ENCODE measurements at places on chromosomes 16 and 17. TPM values are rescaled to one million over a fixed set of nuclear protein-coding genes. Genes with fewer than 3 reads are reported as not detected.
A peak's percentile ranks its signal among the peaks of the same experiment; 100 is the strongest.

The RAMP2 gene
- polyA plus RNA-seq, result not detected

DNA sequence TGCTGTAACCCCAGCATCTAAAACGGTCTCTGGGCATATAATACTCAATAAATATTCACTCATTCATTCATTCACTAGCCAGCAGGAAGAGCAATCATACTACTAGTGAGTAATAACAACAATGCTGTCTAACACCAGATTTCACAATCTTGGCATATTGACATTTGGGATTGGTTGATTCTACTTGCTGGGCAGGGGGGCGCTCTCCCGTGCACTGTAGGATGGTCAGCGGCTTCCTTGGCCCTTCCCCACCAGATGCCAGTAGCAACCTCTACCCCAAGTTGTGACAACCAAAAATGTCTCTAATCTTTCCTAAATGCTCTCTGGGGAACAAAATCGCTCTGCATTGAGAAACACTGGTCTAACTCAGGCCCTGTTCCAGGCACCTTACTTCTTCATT lies 20.7 kb downstream of the WFDC1 start:
- DNase-seq, result no peak
- no peaks in the 10 kb centered on the region for H3K4me1 ChIP-seq
- H3K4me3 ChIP-seq, result no peak overlapping the region
- no peaks in the 10 kb centered on the region for H3K36me3 ChIP-seq
- peaks cover 5% of the 10 kb centered on the region for H3K27me3 ChIP-seq

The PITPNC1 gene
- polyA plus RNA-seq, result 21.7 TPM

GRCh38 chr16:1701216-1701878 lies 4.6 kb upstream of the MAPK8IP3 start:
- H3K27me3 ChIP-seq, result no peaks in the 10 kb centered on the region
- no peak for DNase-seq
- peaks cover 67% of the 10 kb centered on the region for H3K36me3 ChIP-seq
- H3K4me1 ChIP-seq, result peaks cover 8% of the 10 kb centered on the region
- no peak overlapping the region for H3K4me3 ChIP-seq

The APOBR gene
- polyA plus RNA-seq, result 37.8 TPM

DNA sequence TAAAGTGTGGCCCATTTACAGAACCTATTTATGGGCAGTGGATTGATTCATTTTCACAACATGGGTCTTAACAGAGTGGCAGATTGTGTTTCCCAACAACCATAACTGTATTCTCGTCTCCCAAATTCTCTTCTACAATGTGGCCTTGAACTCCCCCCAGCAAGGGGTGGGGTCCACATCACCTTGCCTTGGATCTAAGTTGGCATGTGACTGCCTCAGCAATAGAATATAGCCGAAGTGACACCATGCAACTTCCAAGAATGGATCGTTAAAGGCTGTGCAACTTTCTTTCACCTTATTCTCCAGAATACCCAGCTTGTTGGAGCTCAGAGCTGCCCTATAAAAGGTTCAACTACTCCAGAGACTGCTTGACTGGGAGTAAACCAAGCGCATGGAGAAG lies 72.0 kb upstream of the CDH5 start:
- DNase-seq, result no peak
- no peaks in the 10 kb centered on the region for H3K36me3 ChIP-seq
- no peaks in the 10 kb centered on the region for H3K4me1 ChIP-seq
- no peak overlapping the region for H3K27ac ChIP-seq
- H3K27me3 ChIP-seq, result no peaks in the 10 kb centered on the region

DNA sequence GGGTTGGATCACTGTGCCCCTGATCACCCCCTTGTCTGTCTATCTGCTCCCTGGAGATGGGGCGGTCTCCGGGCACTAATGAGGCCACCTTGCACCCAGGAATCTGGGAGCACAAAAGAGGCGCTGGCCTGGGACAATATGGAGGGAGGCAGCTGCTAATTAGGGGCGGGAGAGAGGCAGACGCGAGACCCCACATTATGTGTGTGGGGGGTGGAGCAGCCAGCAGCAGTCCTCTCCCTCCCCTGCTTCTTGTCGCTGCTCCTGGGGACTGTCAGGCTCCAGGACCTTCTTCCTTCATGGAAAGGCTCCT lies 324 bp upstream of the HCRT start:
- H3K36me3 ChIP-seq, result peaks cover 7% of the 10 kb centered on the region
- H3K27me3 ChIP-seq, result no peaks in the 10 kb centered on the region
- DNase-seq, result no peak

The GGNBP2 gene
- 31.5 TPM for polyA plus RNA-seq

DNA sequence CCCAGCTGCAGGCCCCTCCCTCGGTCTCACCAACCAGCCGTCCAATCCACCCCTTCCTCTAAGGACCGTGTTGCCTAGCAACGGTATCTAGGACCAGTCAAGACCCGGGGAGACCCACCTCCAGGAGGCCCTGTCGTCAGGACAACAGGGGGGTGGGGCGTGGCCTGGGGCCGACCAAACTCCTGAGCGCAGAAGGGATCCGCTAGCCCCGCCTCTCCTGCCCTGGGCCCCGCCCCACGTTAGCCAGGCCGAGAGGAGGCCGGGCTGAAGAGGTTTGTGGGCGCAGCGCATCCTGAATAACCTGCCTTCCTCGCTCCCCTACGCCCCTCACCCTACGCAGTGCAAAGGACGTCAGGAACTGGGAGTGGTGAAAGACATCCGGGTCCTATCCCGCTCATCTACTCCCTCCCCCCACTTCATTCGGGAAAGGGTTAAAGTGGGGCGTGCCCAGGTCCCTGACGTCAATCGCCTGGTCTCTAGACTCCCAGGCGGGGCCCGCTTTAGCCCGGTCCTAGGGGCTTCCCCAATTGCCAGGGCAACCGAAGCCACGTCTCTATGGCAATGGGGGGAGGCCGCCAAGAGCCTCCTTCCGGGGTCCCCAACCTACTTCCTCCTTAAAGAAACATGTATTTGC lies 14.7 kb downstream of the DLG4 start:
- H3K27ac ChIP-seq, result peak overlapping the region; percentile 79
- peaks cover 17% of the 10 kb centered on the region for H3K4me1 ChIP-seq
- peak; percentile 94 for DNase-seq
- H3K27me3 ChIP-seq, result no peaks in the 10 kb centered on the region

- DNase-seq, result no peak
- no peaks in the 10 kb centered on the region for H3K27me3 ChIP-seq
- H3K27ac ChIP-seq, result no peak overlapping the region
- H3K4me3 ChIP-seq, result no peak overlapping the region
- H3K4me1 ChIP-seq, result peaks cover 21% of the 10 kb centered on the region
Observed at GRCh38 chr16:23575834-23576233, 18.3 kb downstream of the UBFD1 start.

The WNT9B gene
- 0.19 TPM for polyA plus RNA-seq

GRCh38 chr16:13194766-13195165 lies 293.4 kb downstream of the SHISA9 start:
- no peak for DNase-seq
- H3K27me3 ChIP-seq, result no peaks in the 10 kb centered on the region
- no peak overlapping the region for H3K27ac ChIP-seq
- H3K36me3 ChIP-seq, result no peaks in the 10 kb centered on the region

DNA sequence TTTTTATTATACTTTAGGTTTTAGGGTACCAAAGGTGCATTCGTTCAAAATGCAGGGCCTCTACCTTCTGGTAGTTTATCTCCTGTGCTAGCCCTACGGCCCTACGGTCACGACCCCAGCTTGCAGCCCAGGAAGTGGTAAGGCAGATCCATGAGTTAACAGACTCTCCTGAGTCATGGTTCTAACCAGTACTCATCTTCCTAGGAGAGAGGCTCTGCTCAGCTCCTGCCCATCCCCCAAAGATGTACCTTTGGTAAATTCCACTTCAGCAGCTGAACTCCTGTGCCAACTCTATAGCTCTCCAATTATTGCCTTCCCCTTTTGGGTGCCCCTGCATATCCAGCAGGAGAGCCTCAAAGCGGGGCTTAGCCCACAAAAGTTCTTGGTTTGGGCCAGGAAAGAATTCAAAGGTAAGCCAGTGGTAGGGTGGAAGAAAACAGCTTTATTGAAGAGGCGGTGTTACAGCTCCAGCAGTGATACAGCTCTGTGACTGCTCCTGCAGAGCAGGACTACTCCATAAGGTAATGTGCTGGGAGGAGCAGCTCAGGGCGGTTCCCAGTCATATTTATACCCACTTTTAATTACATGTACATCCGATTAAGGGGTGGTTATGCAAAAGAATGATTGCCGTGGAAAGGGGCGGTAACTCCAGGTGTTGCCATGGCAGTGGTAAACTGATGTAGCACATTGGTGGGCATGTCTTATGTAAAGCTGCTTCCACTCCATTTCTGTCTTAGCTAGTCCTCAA lies 241.4 kb downstream of the PMP22 start:
- no peak overlapping the region for H3K4me3 ChIP-seq
- H3K36me3 ChIP-seq, result no peaks in the 10 kb centered on the region
- H3K4me1 ChIP-seq, result no peaks in the 10 kb centered on the region
- no peaks in the 10 kb centered on the region for H3K27me3 ChIP-seq
- no peak overlapping the region for H3K27ac ChIP-seq

GRCh38 chr17:75876190-75876937 lies 2.0 kb downstream of the TRIM47 start:
- no peaks in the 10 kb centered on the region for H3K36me3 ChIP-seq
- H3K4me1 ChIP-seq, result peaks cover 27% of the 10 kb centered on the region
- no peak for DNase-seq
- H3K4me3 ChIP-seq, result peak overlapping the region; percentile 60
- peaks cover 16% of the 10 kb centered on the region for H3K27me3 ChIP-seq

The ZFPM1 gene
- polyA plus RNA-seq, result 0.04 TPM

The FAM83G gene
- 0.22 TPM for polyA plus RNA-seq

DNA sequence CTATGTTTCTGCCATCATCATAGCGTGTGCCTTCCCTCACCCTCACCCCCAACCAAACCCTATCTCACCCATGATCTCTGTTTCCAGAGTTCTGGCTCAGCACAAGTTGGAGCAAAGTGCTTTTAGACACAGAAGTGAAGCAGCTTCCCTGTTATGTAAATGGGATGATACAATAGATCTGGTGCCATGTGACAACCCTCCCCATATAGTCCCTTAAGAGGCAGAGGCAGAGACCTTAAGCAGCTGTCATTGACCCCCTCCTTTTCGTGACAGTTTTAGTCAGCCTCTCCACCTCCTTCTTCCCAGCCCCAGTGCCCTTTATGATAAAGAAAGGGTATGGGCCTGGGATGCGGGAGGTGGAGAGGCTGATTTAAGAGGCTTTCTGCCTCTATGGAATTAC lies 40.3 kb upstream of the MED13 start:
- no peaks in the 10 kb centered on the region for H3K36me3 ChIP-seq
- DNase-seq, result no peak
- no peak overlapping the region for H3K4me3 ChIP-seq
- no peaks in the 10 kb centered on the region for H3K27me3 ChIP-seq
- no peak overlapping the region for H3K27ac ChIP-seq

The PLK1 gene
- polyA plus RNA-seq, result not detected
